Stimulated activated CD4-positive, alpha-beta T cell treated with anti-CD3 and anti-CD28 coated beads, Interleukin-4, amount 100 ng/mL, for 24 hours (primary cell): ENCODE measurements at places on chromosomes 7 and 10.

DNA sequence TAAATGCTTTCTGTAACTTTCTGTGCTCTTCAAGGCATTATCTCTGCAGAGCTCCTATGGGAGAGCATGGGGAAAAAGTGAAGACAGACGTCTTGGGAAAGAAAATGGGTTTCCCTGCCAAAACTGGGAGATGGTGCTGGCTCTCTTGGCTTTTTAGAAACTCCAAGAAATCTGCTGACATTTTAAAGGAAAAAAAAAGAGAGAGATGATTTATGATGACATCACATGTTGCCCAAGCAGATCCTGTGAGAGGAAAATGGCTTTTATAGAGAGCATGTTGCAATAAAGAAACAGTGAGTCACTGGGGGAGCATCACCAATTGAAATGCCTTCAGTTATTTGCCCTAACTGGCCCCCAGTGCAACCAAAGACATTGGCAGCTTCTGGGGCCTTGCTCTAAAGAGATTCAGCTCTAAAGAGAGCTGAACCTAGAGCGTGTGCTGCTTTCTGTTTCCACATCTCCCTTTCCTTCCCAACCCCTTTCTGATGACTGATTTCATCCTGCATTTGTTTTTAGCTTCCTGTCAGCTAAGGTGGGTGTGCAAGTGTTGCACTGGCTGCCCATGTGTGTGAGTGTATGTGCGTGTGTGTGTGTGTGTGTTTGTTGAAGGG is 37.7 kb downstream of the LRMDA start:
- no peak for DNase-seq

- DNase-seq: no peak
Observed at GRCh38 chr7:41188163-41189130, 514.4 kb downstream of the INHBA start.

GRCh38 chr7:35232994-35233393 is 20.9 kb downstream of the TBX20 start:
- DNase-seq: no peak

- no peak for DNase-seq
Observed at GRCh38 chr10:12579954-12580858, 230.9 kb downstream of the CAMK1D start.

- DNase-seq: no peak
Observed at GRCh38 chr7:121498816-121499215, 102.7 kb upstream of the FAM3C start.

DNA sequence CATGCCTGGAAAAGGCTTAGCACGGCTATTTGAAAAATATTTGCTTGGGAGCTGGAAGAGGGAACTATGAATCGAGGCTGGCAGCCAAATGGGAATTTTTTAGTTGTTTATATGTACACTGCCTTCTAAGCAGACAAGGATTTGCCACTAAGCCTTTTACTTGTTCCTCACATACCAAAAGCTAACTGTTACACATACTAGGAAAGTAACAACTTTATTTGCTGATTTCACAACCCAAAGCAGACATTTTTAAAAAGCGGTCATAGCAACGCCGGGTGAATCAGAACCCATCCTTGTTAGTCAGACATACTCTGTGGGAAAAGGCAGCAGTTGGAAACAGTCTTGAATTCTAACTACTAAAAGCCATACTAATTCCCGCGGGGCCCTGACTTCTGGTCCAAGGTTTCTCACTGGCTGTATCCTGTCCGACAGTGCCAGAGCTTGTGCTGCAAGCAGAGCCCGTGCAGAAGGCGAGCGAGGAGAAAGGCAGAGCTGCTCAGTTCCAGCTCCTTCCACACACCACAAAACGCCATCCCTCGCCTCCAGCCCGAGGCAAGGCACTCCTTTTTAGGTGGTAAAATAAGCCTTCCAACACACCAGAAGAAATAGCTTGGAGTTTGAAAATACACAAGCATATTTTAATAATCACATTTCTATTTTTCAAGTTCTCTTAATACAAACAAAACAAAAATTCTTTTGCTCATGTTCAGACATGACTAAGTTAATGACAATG is 89.2 kb downstream of the RNF216 start:
- DNase-seq: peak; percentile 34

DNA sequence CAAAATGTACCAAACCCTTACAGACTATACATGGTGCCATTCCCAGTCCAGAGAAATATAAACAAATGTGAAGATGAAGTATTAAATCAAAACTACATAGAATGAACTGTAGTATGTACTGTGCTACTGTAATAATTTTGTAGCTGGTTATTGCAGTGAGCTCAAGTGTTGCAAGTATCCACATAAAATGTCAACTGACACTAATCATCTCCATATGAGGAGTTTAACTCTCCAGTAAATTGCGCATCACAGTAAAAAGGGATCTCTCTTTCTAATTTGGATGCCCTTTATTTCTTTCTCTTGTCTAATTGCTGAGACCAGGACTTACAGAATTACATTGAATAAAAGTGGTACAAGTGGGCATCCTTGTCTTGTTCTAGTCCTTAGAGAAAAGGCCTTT is 165.5 kb downstream of the CPED1 start:
- DNase-seq: no peak

- no peak for DNase-seq
Observed at GRCh38 chr7:7207876-7208275, 25.5 kb downstream of the C1GALT1 start.
